ENCODE measurements at places on chromosomes 1 and 21. TPM values are rescaled to one million over a fixed set of nuclear protein-coding genes. Genes with fewer than 3 reads are reported as not detected.

The MOV10 gene
- 57.7 TPM for total RNA-seq

DNA sequence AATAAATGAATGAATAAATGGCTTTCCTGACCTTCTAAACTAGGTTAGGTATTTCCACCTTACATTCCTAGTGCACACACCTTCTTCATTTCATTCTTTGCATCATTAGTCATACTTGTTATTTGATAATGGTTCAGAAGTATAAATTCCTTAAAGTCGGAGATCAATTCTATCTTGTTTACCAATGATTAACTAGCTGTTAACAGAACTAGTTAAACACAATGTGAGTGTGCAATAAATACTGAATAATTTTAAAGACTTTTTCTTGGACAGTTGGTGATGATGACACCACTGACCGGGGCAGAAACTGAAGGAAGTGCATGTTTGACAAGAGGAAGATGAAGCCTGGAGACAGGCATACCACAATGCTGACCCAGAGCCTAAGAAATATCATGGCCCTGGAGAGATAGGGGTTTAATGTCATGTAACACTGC, 207.1 kb upstream of the DEPDC1 start:
- no peak for DNase-seq
- H3K36me3 ChIP-seq: no peaks in the 10 kb centered on the region
- H3K4me3 ChIP-seq: no peak overlapping the region
- H3K27me3 ChIP-seq: no peaks in the 10 kb centered on the region

- peak overlapping the region; percentile 94 for H3K4me3 ChIP-seq
- peaks cover 79% of the 10 kb centered on the region for H3K36me3 ChIP-seq
- DNase-seq: peak; percentile 84
- peaks cover 2% of the 10 kb centered on the region for H3K27me3 ChIP-seq
- peaks cover 46% of the 10 kb centered on the region for H3K4me1 ChIP-seq
Measured at GRCh38 chr1:101238031-101238628, 1.3 kb downstream of the S1PR1 start.

DNA sequence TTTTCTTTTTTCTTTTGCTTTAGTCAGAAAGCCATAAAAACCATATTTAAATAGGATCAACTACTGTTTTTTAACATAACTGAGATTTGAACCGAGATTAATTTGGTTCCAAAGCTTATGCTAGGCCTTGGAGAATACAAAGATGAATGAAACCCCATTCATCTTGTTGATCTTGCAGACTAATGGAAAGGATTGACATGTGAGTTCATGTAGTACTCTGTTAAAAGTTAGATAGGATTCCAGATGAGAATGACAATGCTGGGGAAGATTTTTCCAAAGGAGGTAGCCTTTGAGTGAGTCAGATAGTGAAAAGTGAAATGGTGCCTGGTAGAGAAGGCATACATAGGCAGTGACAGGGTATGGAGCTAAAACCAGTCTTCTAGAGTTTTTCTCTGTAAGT, 22.7 kb downstream of the RBM15 start:
- H3K27ac ChIP-seq: no peak overlapping the region
- no peak for DNase-seq
- H3K27me3 ChIP-seq: no peaks in the 10 kb centered on the region
- H3K36me3 ChIP-seq: peaks cover 23% of the 10 kb centered on the region
- H3K4me1 ChIP-seq: peaks cover 12% of the 10 kb centered on the region

GRCh38 chr1:39639305-39640130, at the start of gene HEYL:
HEYL (minus strand) TSS chr1:39639643; CDS start chr1:39639625, 18 bp downstream.
- H3K4me3 ChIP-seq: peak within 1 kb of the TSS; percentile 57
- no peak within 1 kb of the TSS for H3K27ac ChIP-seq
- H3K27me3 ChIP-seq: peaks cover 29% of the 10 kb centered on the region
- peak; percentile 81 for DNase-seq
- peaks cover 3% of the 10 kb centered on the region for H3K4me1 ChIP-seq
- H3K36me3 ChIP-seq: no peaks in the 10 kb centered on the region

Data from activated CD4-positive, alpha-beta memory T cell treated with anti-CD3 and anti-CD28 coated beads for 36 hours (primary cell).